ENCODE measurements at places on chromosomes 1 and 21. TPM values are rescaled to one million over a fixed set of nuclear protein-coding genes. Genes with fewer than 3 reads are reported as not detected.

The E2F2 gene
- 6.1 TPM for total RNA-seq

- H3K4me1 ChIP-seq = no peaks in the 10 kb centered on the region
- no peaks in the 10 kb centered on the region for H3K27me3 ChIP-seq
- no peak overlapping the region for H3K4me3 ChIP-seq
- H3K27ac ChIP-seq = no peak overlapping the region
- no peaks in the 10 kb centered on the region for H3K36me3 ChIP-seq
Measured at GRCh38 chr1:54922040-54922761, 35.2 kb upstream of the DHCR24 start.

DNA sequence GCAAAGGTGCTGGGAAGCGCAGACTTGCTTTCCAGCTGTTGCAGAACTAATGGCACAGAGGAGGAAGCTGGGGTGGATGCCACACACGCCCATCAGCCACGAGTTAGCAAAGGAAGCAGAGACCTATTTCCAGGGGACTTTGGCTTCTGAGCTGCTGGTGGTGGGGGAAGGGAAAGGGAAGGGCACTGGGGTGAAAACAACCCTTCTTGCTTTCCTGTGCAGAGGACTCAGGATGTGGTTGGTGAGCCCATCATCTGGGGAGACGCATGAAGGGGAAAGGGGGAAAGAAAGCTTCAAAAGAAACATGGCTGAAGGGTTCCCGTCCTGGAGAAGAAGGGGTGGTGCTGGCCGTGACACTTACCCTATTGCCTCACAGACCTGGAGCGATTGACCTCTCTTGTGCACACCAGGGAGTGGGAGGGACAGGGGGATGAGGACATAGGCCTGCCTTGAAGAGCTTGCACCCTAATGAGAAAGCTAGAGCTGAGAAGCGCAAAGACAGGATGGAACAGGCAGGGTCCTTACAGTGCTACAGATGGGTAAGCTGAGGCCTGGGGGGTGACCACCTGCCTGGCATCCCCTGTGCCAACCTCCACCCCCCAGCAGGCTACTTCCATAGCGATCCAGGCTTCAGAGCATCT, 140.8 kb upstream of the RAB4A start:
- no peaks in the 10 kb centered on the region for H3K4me1 ChIP-seq
- no peak for DNase-seq
- H3K27me3 ChIP-seq = no peaks in the 10 kb centered on the region
- H3K36me3 ChIP-seq = no peaks in the 10 kb centered on the region
- no peak overlapping the region for H3K4me3 ChIP-seq
- H3K27ac ChIP-seq = no peak overlapping the region

The PGLYRP3 gene
- not detected for total RNA-seq

The DSCAM gene
- 0.15 TPM for total RNA-seq

DNA sequence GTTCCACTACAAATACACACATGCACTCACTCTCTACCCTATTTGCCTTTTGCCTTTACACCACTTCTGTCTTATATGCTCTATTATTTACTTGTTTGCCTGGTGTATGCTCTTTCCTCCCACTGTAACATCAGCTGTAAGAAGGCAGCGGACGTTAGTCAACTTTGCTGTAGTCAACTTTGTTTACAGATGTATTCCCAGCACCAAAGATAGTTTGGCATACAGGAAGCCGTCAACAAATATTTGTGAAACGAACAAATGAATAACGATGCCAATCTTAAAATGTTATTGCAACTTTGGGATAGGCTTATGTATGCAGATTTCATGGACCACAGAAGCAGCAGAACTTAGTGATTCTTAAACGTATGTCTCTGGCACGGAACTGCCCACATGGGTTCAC, 138.3 kb upstream of the GALNT2 start:
- no peak overlapping the region for H3K27ac ChIP-seq
- H3K36me3 ChIP-seq = no peaks in the 10 kb centered on the region
- no peak for DNase-seq
- no peaks in the 10 kb centered on the region for H3K4me1 ChIP-seq
- no peaks in the 10 kb centered on the region for H3K27me3 ChIP-seq
- no peak overlapping the region for H3K4me3 ChIP-seq

- DNase-seq = no peak
- no peaks in the 10 kb centered on the region for H3K36me3 ChIP-seq
- no peak overlapping the region for H3K27ac ChIP-seq
- peaks cover 10% of the 10 kb centered on the region for H3K4me1 ChIP-seq
- no peaks in the 10 kb centered on the region for H3K27me3 ChIP-seq
Measured at GRCh38 chr1:11307852-11308251, 34.9 kb downstream of the UBIAD1 start.

The NBPF4 gene
- total RNA-seq = not detected

The VHLL gene
- not detected for total RNA-seq

- H3K36me3 ChIP-seq = no peaks in the 10 kb centered on the region
- no peak overlapping the region for H3K27ac ChIP-seq
- no peaks in the 10 kb centered on the region for H3K4me1 ChIP-seq
- no peak for DNase-seq
Measured at GRCh38 chr1:45122724-45123123, 83.7 kb downstream of the ZSWIM5 start.

DNA sequence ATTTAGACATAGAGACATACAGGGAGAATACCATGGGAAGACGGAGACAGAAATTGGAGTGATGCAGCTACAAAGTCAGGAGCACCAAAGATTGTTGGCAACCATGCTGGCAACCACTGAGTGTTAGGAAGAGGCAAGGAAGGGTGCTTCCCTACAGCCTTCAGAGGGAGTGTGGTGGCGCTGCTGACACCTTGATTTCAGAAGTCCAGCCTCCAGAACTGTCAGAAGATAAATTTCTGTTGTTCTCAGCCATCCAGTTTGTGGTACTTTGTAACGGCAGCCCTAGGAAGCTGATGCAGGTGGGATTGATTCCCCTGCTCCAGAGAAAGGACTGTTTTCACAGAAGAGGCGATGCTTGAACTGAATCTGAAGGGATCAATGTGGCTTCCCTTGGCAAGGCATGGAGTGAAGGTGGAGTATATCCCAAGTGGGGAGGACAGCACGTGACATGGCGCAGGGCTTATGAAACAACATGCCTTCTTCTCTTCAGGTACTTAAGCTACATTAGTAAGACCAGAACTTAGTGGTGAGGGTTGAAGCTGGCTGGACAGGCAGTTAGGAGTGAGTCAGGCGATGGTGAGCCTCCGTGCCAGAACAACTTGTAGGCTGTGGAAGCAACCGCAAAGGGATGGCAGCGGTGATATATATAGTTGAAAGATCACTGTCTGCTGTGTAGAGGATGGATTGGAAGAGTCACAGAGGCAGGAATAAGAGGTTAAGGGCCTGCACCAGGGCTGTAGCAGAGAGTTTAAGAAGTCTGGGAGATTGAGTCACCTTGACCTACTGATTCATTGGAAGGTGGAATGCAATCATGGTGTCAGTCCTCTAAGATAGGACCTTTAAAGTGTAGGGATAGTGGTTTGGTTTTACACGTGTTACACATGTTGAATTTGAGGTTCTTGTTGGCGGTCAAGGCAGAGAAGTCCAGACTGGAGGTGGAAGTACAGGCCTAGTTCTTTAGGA, 2.1 kb downstream of the LEPR start:
- no peaks in the 10 kb centered on the region for H3K27me3 ChIP-seq
- H3K4me1 ChIP-seq = peaks cover 2% of the 10 kb centered on the region
- H3K27ac ChIP-seq = no peak overlapping the region
- no peaks in the 10 kb centered on the region for H3K36me3 ChIP-seq

- H3K4me3 ChIP-seq = no peak overlapping the region
- H3K4me1 ChIP-seq = no peaks in the 10 kb centered on the region
- no peak for DNase-seq
- H3K36me3 ChIP-seq = no peaks in the 10 kb centered on the region
- no peaks in the 10 kb centered on the region for H3K27me3 ChIP-seq
Measured at GRCh38 chr1:229991724-229992333, 75.2 kb upstream of the GALNT2 start.

DNA sequence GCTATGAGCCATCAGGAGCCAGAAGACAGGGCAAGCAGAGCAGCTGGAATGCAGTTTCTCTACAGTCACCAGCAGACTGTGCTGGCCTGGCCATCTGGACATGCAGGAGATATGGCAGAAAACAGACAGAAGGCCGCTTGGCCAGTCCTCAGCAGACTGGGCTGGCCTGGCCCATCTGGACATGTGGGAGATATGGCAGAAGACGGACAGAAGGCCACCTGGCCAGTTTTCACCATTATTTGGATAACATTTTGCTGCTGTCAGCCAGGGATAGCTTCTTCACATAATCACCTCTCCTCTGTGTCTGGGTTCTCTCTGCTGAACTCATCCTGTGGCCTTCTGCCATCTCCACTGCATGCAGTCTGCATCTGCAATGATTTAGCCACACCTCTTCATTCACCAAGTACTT, 25.0 kb upstream of the CACYBP start:
- no peaks in the 10 kb centered on the region for H3K27me3 ChIP-seq
- H3K4me3 ChIP-seq = no peak overlapping the region
- peaks cover 64% of the 10 kb centered on the region for H3K36me3 ChIP-seq
- no peaks in the 10 kb centered on the region for H3K4me1 ChIP-seq

DNA sequence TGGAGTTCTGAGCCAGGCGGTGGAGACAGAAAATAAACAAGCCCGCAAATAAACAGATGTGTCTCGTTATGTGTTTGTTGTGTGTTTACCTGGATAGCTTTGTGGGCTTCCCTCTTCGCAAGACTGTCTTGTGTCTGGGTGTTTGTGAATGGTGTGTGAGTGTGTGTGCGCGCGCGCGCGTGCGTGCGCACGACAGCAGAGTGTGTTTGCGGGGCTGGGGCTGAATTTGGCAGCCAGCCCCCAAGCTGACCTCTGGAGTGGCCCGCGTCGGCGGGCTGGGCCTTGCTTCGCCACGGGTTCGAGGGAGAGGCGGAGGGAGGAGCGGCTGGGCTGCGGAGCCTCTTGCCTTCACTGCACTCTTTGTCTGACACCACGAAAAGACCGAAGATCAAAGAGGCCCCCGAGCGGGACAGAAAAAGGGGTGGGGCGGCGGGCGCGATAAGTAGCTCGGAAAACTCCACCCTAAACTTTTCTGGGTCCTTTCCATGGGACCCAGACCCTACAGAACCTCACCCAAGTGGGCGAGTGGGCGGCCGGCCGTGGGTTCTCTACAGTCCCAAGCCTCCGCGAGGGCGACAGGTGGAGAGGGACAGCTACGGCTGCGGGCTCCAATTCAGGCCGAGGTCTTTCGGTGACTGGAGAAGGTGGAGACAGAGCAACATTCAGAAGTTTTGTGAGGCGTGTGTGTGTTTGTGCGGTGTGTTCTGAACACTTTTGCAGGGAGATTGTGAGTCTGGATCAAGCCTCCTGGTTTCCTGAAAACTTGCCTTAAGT, 14.5 kb downstream of the PAX7 start:
- no peak overlapping the region for H3K4me3 ChIP-seq
- peaks cover 37% of the 10 kb centered on the region for H3K4me1 ChIP-seq
- peaks cover 72% of the 10 kb centered on the region for H3K27me3 ChIP-seq

- no peaks in the 10 kb centered on the region for H3K36me3 ChIP-seq
- no peaks in the 10 kb centered on the region for H3K27me3 ChIP-seq
- H3K27ac ChIP-seq = no peak overlapping the region
Measured at GRCh38 chr1:31199949-31200348, 39.7 kb downstream of the NKAIN1 start.

The DHX9 gene
- total RNA-seq = 333 TPM

DNA sequence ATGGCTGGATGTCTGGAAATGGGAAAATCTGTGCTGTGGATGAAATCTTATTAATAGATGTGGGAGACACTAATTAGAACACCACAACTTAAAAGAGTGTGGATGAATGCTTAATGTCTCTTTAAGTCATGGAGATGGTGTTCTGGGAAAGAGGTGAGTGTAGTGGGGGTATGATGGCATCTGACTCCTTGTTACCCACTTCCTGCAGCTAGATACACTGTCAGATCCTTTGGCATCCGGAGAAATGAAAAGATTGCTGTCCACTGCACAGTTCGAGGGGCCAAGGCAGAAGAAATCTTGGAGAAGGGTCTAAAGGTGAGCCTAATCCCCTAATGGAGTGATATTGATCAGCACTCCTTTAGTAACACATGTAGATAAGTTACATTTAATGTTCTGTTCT, 2.0 kb downstream of the RPL11 start:
- no peaks in the 10 kb centered on the region for H3K4me1 ChIP-seq
- peak overlapping the region; percentile 99 for H3K4me3 ChIP-seq
- no peak overlapping the region for H3K27ac ChIP-seq
- H3K27me3 ChIP-seq = no peaks in the 10 kb centered on the region
- no peak for DNase-seq
- peaks cover 64% of the 10 kb centered on the region for H3K36me3 ChIP-seq

DNA sequence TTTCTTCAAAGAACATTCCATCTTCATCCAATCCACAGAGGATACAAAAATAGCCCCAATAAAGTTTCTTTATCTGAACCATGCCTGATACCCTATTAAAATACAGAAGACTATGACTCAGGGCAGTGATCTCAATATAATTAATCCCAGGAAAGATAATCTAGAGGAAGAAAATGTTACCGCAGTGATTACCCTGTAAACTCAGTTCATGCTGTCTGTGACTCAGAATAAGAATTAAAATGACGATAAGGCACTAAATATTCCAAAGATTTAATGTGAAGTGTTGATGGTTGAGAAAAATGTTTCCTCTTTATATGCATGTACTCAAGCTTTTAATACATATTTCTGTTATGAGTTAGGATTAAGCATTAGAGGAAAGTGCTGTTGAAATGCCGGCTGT, 88.6 kb upstream of the LYPLAL1 start:
- no peaks in the 10 kb centered on the region for H3K27me3 ChIP-seq
- no peak overlapping the region for H3K27ac ChIP-seq
- no peak overlapping the region for H3K4me3 ChIP-seq
- H3K36me3 ChIP-seq = no peaks in the 10 kb centered on the region

GRCh38 chr1:153251087-153251486, 8.4 kb upstream of the LORICRIN start:
- no peak for DNase-seq
- H3K36me3 ChIP-seq = no peaks in the 10 kb centered on the region
- no peak overlapping the region for H3K27ac ChIP-seq
- no peaks in the 10 kb centered on the region for H3K4me1 ChIP-seq
- no peak overlapping the region for H3K4me3 ChIP-seq

DNA sequence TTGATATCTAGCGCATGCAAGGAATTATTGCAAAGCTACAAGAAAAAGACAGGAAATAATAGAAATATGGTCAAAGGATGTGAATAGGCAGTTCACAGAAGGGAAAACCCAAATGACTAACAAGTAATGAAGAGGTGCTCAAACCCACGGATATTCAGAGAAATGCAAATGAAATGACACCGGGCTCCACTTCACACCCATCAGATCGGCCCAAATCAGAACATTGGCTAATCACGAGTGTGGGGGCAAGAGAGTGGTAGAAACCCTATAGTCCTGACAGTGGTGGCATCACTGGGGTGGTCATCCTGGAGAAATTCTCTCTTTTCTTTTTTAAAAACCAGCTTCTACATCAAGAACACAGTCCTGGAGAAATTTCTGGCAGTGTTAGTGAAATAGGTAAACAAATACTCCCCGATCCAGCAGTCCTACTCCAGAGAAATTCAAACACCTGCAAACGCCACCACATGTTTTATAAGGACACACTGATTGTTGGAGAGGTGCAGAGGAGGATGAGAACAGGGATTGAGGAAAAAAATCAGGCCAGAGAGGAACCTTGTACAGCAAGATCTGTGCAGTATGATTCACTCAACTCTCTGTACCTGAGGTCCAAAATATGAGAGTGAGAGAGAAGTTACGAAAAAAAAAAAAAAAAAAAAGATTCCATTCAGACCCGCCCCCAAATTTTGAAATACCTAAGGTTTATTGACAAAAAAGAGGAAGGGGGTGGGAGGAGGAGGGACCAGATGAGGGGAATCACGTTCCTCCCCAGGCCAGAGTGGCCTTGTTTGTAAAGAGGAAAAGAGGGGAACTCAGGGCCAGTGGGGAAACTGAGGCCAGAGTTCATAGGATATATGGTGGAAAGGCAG, 9.2 kb upstream of the TNFRSF1B start:
- no peak for DNase-seq
- H3K27me3 ChIP-seq = no peaks in the 10 kb centered on the region
- no peaks in the 10 kb centered on the region for H3K36me3 ChIP-seq
- peaks cover 7% of the 10 kb centered on the region for H3K4me1 ChIP-seq
- no peak overlapping the region for H3K27ac ChIP-seq

Data from H1 (cell line).